ENCODE measurements at places on chromosomes 12 and 14.

- no peak for DNase-seq
Measured at GRCh38 chr12:64008596-64008995, 164.1 kb downstream of the SRGAP1 start.

DNA sequence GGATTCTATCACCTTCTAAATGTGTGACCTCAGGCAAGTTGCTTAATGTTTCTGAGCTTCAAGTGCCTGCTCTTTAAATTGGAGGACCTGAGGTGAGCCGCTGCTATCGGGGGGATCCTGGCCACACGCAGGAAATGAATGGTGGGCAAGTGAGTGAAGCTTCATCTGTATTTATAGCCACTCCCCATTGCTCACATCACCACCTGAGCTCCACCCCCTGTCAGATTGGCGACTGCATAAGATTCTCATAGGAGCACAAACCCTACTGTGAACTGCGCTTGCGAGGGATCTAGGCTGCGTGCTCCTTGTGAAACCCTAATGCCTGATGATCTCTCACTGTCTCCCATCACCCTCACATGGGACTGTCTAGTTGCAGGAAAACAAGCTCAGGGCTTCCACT is 158.6 kb upstream of the CCND2 start:
- no peak for DNase-seq

DNA sequence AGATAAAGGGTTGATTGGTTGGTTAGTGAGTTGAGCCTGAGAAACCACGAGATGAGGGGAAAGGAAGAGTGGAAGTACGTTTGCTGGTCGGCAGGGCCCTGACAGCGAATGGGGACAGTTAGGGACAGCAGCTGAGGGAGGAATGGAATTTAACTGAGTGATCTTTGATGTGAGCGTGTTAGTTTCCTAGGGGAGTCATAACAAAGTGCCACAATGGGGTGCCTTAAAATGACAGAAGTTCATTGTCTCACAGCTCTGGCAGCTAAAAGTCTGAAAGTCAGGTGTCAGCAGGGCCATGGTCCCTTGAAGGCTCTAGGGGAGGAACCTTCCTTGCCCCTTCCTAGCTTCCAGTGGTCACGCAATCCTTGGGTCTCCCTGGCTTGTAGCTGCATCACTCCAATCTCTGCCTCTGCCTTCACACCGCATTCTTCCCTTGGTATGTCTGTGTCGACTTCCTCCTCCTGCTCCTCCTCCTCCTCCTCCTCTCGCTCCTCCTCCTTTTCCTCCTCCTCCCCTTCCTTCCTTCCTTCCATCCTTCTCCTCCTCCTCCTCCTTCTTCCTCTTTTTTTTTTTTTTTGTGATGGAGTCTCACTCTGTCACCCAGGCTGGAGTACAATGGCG is 26.0 kb upstream of the RIN3 start:
- DNase-seq: no peak

- DNase-seq: no peak
Measured at GRCh38 chr12:77894556-77894955, 63.9 kb downstream of the NAV3 start.

- DNase-seq: no peak
Measured at GRCh38 chr14:89540009-89540829, 123.2 kb upstream of the FOXN3 start.

DNA sequence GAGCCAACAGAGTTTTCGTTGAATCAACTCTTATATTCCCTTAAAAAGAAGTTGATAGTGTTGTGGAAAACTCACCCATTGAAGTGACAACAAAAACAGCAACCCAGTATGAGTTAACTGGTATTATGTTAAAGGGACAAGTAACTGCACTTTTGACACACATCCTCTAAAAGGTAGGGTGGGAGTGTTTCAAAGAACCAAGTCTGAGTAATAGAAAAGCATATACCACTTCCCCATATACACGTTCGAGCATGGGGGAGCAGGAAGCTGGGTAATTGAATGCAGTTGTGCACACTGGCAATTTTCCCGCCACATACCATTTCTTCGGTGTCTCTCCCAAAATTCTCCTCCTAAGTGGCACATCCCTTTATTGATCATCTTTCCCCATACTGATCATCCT is 31.5 kb downstream of the IFNG-AS1 start:
- DNase-seq: no peak

GRCh38 chr14:102629011-102629444 is 36.6 kb downstream of the RCOR1 start:
- no peak for DNase-seq

Measured in activated CD4-positive, CD25-positive, alpha-beta regulatory T cell treated with anti-CD3 and anti-CD28 coated beads, Interleukin-2, amount 50 U/mL, for 16 hours (primary cell).